GM10248 (cell line): ENCODE measurements at places on chromosomes 16 and 17.

DNA sequence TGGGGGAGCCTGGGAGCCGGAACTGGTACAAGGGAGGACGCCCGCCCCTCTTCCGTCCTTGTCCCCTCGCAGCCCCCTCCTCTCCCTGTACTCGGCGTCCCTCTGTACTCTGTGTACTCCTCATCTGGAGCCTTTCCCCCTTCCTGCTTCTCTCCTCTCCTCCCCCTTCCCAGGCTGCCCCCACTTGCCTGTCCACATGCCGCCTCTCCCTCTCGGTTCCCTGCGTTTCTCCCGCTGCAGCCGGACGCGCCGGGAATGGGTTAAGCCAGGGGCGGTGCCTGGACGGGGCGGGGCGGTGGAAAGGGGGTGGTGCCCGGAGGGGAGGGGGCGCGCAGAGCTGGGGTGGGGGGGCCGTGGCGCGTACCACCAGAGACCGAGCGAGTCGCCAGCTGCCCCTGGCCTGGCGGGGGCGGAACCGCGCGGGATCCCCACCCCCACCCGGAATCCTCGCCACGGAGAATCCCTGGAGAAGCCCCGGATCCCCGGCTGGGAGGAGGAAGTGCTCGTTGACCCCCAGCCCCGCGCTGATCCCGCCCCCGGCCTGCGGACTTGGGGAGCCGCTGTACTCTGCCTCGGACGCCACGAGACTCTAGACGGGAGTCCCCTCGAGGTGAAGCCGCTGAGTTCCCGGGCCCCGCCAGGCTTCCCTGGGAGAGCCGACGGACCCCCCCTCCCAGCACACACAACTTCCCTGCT is 22.6 kb downstream of the GJD3 start:
- no peak for DNase-seq

DNA sequence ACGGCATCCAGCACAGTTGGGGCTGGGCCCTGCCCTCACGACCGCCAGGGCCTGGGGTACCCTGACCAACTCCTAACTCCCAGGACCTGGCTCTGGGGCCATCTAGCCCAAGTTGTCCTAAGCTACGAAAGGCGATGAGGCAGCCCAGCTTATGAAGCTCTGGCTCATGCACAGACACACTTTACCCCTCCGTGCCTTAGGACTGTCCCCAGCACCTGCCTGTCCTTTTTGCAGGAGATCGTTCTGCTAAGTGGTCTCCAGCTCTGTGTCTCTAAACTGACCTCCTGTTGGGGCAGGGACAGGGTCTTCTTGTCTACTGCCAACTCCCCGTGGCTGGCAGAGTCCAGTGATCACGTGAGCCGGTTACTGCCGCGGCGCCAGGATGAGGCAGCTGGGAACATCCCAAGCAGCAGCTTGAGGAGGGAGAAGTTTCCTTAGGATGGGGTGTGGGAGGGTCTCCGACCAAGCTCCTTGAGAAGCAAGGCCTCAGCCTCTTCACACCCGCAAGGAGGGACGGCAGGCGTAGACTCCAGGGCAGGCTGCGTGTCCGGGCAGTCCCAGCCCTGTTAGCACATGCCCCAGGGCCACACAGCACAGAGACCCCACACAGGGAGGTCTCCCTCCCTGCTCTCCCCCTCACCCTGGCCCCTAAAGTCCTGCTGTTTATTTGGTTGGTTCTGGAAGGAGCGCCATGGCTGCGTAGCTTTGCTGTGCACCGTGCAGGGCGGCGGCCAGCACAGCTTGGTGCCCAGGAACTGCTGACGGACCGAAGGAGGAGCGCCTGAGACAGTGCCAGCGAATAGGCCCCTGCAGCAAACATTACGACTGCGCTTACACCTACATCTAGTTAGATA is 16.4 kb upstream of the METRNL start:
- no peak for DNase-seq

DNA sequence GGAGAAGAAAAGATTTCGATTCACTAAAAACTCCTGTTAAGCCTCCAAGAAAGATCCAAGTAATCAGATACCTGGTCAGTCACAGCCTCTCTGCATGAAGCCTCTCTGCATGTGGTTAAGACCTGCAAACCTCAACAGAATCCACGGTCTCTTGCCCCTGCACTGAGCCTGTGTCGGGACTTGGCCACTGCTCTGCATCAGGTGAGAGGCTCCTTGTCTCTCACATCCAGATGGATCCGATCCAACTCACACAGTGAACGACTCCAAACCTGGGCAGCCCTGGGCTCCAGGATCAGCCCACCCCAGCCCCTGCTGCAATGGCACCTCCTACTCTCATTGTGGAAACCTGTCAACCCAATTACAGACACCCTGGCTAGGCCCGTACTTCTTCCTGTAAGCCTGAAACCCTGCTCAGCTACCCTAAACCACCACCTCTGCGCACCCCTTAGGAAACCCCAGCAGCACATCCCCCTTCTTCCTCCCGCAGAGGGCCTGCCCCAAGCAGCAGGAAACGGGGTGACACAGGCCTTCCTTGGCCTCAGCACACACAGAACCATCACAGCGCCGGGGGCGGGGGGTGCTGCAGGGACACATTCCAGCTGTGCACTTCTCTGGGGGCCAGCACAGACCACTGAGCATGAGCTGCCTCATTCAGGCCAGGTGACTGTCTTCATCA is 129.5 kb downstream of the ANKRD11 start:
- DNase-seq: peak; percentile 71

- DNase-seq: peak; percentile 60
These were observed 18.5 kb downstream of the RAP1GAP2 start for GRCh38 chr17:2814481-2815341.

DNA sequence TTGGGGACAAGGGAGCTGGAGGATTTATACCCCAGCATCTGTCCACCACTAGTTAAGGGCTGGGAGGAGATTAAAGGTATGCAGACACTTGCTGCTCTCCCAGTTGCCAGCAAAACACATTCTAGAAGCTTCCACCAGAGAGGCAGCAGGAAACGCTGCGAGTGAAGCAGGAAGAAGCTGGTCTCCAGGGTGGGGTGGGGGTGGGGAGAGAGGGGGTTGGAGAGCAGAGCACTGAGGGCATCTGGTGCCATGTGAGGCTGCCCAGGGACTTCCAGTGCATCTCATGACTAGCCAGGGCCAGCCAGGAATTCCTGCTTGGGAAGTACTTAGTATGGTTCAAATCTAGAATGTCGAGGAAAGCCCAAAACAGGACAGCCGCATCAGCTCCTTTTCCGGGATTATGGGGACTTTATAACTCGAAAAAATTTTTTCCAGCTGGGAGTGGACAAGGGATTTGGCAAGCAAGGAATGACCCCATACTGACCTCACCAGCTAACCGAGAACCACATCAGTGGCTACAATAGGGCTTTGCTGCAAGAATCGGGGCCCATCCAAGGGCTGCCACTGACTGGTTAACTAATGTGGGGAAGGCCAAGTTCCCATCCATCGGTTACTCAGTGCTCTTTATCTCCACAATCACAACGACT is 26.2 kb upstream of the AXIN2 start:
- no peak for DNase-seq

GRCh38 chr17:1918346-1919162 is 88.7 kb downstream of the RPA1 start:
- DNase-seq: no peak

- no peak for DNase-seq
These were observed 2.6 kb downstream of the ATP2A3 start for GRCh38 chr17:3961564-3962047.

- DNase-seq: peak; percentile 53
These were observed 585 bp downstream of the MLKL start for GRCh38 chr16:74700116-74700437.

- DNase-seq: no peak
These were observed 13.9 kb downstream of the PER1 start for GRCh38 chr17:8138374-8138671.

DNA sequence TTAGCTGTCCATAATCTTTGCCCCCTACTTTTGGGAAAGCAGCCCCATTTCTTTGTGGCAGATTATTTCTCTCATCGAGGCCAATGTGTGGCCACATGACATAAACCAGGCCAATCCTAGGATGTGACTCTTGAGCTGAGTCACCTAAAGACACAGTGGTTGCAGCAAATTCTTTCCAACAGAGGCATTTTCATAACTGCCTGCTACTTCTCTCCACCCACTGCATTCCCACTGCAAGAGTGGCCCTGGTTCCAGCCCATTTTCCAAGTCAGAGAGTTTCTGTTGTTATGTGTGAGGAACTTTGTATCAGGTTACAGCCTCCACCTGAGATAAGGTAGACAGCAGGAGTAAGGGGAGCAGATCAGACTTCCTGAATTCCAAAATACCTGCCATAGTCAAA is 195.2 kb downstream of the RGS9 start:
- no peak for DNase-seq

- DNase-seq: no peak
These were observed 104.0 kb downstream of the MRTFB start for GRCh38 chr16:14175086-14175485.

DNA sequence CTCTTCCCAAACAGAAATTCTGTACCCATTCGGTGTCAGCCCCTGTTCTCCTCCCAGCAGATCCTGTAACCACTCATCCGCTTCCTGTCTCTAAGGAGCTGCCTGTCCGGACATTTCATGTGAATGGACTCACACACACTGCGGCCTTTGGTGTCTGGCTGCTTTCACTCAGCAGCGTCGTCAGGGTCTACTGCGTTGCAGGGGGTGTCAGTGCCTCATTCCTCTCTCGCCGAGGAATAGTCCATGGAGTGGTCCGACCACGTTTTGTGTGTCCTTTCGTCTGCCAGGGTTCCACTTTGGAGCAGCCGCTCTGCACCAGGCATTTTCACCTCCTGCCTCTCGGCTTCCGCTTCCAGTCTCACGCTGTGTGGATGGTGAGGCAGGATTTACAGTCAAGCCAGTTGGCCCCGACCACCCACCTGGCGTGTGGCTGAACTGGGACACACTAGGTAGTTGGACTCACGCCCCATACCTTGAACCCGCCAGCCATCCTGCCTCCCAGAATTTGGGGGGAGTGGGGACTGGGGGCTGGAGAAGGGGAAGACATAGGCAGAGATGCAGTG is 188.2 kb upstream of the CIBAR2 start:
- no peak for DNase-seq

DNA sequence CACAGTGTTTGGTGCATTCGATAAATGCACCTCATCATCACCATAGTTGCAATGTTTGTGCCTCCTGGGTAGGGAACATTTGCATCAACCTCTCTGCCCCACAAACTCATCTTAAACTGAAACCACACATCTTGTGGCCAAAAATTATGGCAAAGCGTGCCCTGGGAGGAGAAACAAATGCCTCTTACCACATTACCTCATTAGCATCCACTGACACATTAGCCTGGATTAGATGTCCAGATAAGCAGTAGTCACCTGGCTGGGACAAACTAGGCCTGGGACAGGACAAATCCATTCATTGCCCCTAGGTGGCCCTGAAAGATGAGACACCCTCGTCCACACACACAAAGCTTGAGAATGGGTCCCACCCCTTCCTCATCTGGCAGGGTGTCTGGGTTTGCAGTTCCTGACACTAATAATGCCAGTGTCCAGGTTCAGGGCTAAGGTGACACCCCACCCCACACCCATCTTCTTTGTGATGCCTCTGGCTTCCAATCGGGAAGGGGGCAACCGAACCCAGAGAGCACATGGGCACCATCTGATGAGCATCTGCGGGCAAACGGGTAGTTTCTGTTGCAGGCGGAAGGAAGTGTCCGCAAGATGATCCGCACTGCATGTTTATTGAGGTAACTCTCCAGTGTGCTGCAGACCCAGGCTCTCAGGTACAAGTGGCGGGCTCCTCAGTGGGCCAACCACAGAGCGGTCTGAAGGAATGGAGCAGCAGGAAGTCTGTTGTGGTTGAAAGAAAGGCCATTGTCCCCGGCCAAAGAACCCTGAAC is 8.6 kb downstream of the XYLT1 start:
- no peak for DNase-seq

GRCh38 chr17:46964315-46965265 is 14.5 kb downstream of the RPRML start:
- DNase-seq: no peak

DNA sequence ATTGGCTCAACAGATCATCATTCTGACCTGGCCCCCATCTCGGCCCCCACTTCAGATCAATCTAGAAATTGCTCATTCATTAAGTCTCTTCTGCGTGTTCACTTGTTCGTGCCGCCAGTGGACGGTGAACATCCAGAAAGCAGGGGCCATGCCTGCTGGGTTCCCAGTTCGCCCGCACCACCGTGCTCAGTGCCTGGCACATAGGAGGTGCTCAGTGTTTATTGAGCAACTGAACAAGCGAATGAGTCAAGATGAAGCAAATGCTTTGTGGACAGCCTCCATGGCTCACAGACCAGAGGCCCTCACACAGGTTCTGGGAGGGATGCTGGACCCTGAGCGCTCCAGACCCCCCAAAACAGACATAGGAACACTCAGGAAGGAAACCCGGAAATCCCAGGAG is 13.9 kb downstream of the BEAN1 start:
- no peak for DNase-seq

GRCh38 chr16:21628121-21628726 is 24.2 kb downstream of the IGSF6 start:
- no peak for DNase-seq

DNA sequence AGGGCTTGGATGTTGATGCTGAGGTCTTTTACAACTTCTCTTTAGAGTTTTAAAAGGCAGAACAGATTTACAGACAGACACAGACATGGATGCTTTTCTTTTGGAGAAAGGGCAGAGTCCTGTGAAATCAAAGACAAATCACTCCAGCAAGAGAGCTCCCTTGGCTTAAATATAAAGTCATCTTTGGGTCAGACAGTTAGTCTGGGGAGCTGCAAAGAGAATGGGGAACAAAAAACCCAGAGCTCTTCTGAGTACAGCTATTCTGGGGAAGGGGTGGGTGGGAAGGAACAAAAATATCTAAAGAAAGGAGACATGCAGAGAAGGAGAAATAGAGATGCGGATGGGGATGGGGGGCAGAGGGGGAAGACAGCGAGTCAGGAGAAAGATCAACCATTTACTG is 266.6 kb downstream of the XYLT1 start:
- DNase-seq: no peak

- no peak for DNase-seq
These were observed 18.0 kb downstream of the PIK3R6 start for GRCh38 chr17:8849311-8850041.

- no peak for DNase-seq
These were observed 28.7 kb upstream of the ENPP7 start for GRCh38 chr17:79702034-79702433.

DNA sequence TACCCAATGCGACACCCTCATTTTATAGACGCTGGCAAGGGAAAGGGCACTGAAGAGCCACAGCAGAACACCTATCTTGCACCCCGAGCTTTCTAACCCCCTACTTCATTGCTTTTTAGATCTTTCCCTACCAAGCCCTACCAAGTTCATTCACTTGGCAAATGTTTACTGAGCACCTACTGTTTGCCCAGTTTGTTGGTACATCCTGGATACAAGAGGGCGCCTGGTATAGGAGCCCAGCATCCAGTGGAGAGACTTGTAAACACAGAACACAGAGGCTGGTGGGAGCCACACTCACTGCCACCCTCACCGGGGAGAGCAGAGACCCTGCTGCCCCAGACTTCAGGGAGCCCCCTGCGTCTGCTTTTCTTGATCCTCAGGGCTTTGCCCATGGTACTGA is 112.6 kb downstream of the GNAO1 start:
- DNase-seq: no peak
